Activated CD4-positive, alpha-beta T cell treated with anti-CD3 and anti-CD28 coated beads, Interleukin-2, amount 50 U/mL, for 16 hours (primary cell): ENCODE measurements at places on chromosomes 1 and 21.

DNA sequence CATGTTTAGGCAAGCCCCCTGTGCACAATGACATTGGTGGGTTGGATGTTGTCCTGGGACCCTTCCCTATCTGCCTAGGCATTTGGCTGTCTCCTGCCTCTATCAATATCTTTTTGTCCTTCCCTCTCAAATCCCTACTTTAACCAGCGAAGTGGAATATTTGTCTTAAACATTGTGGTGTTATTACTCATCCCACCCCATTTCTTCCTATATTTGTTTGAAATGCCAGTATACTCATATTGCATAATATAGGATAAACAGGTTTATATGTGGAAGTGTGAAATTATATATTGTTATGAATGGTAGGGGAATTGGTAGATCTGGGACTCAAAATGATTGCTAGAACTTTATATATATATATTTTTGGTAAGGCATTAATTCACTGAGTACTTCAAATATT lies 80.0 kb downstream of the ADGRL2 start:
- no peak for DNase-seq

DNA sequence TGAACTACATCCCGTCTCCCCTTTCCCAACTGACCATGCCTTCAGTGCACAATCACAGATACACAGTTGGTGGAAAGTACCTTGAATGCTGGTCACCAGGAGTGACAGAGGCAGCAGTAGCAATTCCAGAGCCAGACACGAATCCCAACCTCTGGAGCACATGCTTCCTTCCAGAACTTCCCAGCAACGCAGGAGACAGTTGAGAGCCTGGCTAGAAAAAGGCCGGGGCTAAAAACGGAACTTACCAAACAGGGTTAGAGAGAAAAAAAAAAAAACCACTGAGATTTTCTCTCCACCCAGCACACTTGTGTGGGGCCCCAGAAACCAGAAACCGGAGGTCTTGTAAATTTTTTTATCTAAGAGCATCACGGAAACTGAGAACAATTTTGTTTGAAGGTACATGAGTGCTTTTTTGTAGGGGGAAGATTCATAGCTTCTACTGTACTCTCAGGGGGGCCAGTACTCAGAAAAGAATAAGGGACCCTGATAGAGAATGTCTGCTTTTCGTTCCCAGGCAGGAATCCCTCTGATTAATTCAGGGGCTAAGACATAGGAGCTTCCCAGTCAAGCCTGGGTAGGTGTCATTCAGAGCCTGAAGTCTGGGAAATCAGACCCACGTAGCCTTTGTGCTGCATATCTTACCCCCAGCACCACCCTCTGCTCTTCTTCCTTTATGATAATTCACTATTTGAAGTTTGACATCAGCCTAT lies at the start of gene CD48:
TSS of gene CD48 (minus strand) at position 221 of the 710 bp plus-strand sequence. CDS start at position 162, 59 bp downstream.
- peak; percentile 80 for DNase-seq

GRCh38 chr1:118841521-118841920 lies 146.6 kb downstream of the TBX15 start:
- no peak for DNase-seq

DNA sequence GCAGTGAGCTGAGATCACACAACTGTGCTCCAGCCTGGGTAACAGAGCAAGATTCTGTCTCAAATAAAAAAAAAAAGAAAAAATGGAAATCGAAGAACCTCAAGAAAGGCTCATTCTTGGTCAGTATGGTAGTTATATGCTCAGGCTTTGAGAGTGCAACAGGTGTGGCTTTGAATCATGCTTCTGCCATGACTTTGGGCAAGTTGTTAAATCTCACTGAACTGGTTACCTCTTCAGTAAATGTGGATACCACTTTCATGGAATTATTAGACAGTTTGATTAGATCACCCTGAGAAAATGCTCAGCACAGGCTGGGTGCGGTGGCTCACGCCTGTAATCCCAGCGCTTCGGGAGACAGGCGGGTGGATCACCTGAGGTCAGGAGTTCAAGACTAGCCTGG lies 12.8 kb downstream of the TRNAU1AP start:
- DNase-seq = no peak

- DNase-seq = no peak
Observed at GRCh38 chr1:62492521-62492920, 55.7 kb downstream of the USP1 start.

DNA sequence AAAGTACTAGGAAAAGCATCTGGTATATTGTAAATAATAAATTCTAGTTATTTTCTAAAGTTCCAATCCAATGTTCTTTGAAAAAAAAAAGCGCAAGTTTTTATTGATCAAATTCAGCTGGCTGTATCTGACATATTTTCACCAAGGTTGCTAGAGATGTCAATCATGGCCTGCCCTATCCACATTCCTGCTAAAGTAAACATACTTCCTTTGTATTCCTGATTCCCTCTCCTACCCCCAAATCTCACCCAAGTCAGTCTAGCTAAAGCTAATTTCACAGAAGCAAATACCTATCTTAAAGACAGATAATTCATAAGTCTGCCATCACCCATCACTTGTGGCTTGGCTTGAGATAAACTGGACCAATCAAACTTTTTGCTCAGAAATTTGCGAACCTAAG lies 21.3 kb downstream of the ANKRD13C start:
- DNase-seq = no peak

DNA sequence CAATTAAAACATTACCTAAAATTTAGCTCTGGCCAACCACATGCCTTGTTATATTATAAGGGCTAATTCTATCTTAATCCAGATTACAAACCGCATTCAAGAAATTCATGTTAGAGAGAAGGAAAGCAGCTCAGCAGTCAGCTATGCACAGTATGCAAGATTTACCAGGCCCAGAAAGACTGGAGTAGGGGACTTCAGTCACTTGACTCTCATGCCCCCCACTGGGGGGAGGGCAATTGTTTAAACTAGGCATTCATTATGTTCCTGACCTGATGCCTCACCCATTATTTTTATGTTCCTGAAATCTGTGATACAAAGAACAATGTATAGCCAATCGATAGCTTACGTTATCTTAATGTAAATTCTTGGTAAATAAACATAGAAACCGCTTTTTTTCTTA lies 96.9 kb downstream of the ZNF644 start:
- DNase-seq = no peak

DNA sequence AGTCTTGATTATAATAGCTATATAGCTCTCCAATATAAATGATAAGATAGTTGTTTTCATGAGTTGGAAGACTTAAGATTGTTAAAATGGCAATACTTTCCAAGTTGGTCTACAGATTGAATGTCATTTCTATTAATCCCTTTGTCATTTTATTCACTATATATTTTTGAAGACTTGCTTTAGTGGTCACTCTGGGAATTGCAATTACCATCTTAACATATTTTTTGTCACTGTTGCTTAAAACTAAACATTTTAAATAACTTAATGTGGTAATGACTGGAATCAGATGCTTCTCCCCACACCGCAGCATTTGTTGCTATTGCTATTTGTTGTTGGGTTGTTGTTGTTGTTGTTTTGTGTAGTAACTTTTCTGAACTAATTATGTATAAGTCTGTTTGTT lies 1592.9 kb downstream of the MRPL39 start:
- DNase-seq = no peak

DNA sequence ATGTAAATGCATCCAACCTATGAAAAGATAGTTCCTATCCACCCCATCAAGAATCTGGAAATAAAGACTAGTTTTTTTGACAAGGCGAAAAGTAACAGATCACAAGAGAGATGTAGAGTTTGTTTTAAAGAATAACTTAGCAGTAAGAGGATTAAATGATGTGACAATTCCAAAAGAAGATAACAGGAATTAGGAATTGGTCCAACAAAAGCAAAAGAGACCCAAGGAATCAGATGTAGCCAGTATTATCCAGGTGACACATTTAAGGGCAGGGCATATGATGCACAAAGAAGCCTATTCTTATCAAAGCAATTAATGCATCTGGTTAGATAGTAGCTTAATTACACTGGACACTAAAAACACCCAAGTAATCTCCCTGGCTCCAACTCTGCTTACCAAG lies 53.8 kb downstream of the PUM1 start:
- DNase-seq = no peak

DNA sequence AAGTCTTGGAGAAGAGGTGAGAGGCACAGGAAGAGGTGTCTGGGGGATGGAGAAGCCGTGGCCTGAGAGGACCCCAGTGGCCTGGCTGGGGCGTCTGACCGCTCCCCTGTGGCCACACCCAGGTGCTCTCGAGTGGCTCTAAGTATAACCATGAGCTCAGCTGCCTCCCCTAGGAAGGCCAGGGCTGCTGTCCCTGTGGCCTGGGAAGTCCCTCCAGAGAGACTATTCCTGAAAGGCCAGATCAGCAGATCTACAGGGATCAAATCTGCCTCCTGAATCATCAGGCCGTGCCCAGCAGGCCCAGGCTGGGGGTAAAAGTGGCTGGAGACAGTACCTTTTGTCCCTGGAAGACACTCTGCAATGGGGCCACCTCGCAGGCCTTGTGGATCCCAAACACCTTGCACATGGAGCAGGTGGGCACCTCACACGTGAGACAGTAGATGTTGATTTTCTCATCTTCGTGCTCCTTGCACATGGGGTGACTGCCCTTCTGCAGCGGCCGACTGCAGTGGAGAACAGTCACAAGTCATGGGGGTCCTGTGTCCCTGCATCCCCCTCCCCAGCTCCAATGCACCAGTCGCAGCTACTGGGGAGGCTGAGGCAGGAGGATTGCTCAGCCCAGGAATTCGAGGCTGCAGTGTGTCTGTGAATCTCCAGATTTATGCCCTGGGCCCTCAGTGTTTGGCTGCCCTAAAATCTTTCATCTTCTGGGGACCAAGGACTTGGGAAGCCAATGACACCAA lies 6.4 kb downstream of the TRIM63 start:
- DNase-seq = no peak

DNA sequence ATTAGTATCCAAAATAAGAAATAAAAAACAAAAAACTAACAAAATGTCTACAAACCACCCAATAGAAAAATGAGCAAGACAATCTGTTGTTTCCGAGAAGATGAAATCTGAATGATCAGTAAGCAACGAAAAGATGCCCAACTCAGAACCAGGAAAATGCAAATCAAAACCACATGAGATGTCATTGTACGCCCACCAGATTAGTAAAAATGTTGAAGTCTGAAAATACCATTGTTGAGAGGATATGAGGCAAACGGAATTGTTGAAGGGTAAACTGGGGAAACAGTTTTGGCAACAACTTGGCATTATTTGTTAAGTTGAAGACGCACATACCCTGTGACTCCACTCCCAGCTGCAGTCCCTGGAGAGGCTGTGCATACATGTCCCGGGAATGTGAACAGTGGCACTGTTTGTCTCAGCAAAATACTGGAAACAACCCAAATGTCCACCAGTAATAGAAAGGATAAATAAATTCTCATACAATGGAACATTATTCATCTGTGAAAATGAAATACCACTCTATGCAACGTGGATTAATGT lies 10.6 kb downstream of the ZBTB17 start:
- peak; percentile 83 for DNase-seq

DNA sequence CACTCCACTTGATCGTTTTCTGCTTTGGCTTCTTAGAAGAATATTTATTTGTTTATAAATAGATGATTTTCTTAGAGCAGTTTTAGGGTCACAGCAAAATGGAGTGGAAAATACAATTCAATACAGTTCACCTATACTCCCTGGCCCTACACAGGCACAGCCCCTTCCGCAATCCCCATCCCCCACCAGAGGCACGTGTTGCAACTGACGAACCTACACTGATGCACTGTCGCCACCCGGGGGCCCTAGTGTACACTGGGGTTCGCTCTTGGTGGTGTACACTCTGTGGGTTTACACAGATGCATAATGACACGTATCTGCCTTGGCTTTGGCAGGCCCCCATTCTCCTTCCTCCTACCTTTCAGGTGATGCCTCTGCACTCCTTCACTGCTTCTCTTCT lies 8.0 kb downstream of the ECHDC2 start:
- DNase-seq = no peak

DNA sequence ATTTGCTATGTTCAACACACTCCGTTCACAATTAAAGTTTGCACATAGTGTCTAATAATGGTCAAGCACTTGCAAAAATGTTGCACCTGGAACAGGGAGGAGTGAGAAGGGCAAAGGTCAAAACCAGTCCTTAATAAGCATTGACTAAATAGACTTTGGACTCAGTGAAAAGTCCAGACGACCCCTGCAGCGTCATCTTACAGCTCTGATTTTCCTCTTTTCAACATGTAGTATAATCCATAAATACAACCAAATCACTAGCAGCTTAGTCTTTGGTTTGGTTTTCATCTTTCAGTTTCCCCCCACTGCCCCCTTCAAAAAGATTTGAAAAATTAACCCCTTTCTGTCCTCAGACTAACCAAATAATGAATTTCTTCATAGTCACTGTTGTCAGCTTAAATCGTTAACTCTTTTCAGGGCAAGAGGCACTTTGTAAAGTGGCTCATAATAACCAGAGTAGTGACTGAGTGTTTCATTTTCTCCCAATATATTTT lies 290.3 kb downstream of the PTPRC start:
- DNase-seq = no peak

- DNase-seq = peak; percentile 6
Observed at GRCh38 chr1:64675718-64676345, 69.0 kb upstream of the RAVER2 start.

DNA sequence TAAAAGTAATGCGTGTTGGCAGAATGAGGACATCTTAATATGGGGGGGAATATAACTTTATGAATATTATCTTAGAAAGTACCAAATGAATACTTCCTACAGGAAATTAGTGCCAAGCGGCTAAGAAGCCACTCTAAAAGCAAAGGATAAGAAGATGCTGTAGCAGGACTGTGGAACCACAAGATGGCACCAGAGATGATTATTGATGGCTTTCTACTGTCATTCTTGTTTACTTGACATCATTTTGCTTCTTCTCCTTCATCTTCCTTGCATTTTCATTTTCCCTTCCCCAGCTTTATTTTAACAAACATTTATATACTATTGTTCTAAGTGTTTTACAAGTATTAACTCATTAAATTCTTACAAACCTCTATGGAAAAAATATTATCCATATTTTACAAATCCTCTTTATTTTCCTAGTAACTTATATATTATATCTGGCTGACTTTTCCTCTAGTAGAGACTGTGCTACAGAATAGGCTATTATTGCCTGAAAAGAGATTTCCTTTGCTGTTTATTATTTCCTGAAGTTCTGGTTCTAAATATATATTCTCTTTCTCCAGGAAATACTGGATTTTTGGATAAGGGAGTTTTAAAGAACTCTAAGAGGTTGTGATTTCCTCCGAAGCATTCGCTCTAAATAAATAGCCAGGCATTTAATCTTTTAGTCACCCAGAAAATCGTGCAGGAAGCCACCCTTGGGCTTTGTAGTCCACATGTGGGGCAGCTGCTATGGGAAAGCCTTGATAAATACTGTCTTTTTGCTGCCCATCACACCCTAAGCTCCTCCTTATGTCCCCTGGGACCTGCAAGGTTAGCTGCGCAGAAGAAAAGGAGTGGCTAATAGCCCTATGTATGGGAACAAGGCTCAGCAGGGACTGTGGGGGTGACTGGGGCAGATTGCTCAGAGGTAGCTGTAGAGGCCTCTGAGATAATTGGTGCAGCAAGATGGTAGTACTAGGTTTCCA lies 69.8 kb downstream of the TPR start:
- peak; percentile 52 for DNase-seq

DNA sequence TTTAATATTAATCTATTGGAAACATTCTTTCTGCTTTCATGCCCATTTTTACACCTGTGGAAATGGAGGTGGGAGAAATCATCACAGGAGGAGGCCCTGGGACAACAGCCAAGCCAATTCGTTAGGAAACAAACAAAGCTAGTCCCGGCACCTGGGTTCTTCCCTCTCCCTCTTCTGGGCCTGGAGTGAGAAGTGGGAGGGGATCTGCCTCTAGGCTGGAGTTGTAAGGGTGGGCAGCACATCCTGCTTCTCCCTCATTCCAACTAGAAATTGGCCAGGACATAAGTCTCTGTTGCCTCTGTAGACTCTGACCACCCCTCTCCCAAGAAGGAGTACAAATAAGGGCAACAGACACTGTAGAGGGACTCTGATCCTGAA lies 20.2 kb upstream of the ERO1B start:
- DNase-seq = no peak

- no peak for DNase-seq
Observed at GRCh38 chr1:193654951-193655735, 468.7 kb upstream of the B3GALT2 start.
